CD4-positive, alpha-beta T cell treated with Interleukin-4 for 1 hour (primary cell): ENCODE measurements at places on chromosomes 11 and 22.

- peak; percentile 22 for DNase-seq
Measured at GRCh38 chr11:47514825-47515647, 37.9 kb downstream of the CELF1 start.

DNA sequence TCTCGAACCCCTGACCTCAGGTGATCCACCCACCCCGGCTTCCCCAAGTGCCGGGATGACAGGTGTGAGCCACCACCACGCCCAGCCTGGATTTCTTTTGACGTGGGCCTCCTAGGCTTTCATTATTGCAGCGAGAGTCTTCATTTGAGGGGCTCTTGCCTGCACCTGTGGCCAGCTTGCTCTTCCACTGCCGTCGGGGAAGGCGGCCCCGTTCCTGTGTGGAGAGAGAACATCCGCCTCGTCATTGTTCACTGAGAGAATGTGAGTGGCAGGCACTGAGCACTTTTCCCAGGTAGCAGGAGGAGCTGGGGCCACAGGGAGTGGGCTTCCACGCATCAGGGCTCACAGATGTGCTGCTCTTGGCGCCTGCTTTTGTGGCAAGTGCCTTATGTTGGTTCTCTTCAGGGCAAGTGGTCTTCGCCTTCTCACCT, 365.0 kb downstream of the TBC1D22A start:
- no peak for DNase-seq

GRCh38 chr11:6926208-6927029, at the start of gene ZNF215:
Gene ZNF215 (plus strand): TSS chr11:6926426. CDS start chr11:6932273, 5,847 bp downstream.
- DNase-seq: peak; percentile 2

DNA sequence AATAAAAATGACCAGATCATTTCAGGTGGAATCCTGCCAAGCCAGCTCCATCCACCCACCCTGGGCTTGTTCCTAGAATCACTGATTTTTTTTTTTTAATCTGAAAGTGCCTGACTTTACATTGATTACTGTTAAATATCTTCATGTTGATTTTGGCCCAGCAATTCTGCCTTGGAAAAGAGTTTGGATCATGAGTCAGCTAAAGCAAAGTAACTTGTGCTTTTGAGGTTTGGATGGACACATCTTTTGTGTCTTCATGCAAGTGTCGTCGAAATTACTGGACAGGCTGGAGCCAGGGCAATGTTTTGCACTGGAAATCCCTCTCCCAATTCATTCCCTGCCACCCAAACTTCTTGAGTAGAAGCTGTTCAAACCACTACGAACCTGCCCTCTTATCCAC, 164.0 kb upstream of the SYT13 start:
- no peak for DNase-seq

GRCh38 chr22:25048659-25049647, 96.4 kb downstream of the KIAA1671 start:
- DNase-seq: peak; percentile 67

DNA sequence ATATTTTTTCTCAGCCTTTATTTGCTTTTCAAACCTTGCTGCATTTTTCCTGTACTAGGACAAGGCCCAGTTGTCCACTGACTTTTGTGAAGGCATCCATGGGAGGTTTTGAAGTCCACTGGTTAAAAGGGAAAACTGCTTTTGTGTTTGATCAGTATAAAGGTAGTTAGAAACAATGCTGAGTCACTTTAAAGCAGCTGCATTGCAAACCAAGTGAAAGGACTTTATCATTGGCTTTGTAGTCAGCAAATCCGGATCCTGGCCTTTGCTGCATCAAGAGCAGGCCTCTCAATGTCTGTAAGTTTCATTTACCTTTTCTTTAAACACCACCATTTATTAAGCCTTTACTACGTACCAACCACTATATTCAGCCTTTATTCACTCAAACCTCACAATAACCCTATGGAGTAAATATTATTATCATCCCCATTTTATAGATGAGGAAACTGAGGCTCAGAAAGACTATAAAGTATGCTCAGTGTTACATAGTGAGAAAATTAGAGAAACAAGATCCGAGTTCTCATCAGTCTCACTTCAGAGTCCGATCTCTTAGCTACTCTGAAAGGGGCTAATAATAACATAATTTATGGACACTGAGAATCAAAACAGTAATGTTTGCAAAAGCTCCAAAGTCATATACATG, 60.6 kb upstream of the HSD17B12 start:
- DNase-seq: no peak

- no peak for DNase-seq
Measured at GRCh38 chr11:7525424-7525823, 11.6 kb downstream of the PPFIBP2 start.

- no peak for DNase-seq
Measured at GRCh38 chr11:78525720-78526119, 48.9 kb downstream of the NARS2 start.

DNA sequence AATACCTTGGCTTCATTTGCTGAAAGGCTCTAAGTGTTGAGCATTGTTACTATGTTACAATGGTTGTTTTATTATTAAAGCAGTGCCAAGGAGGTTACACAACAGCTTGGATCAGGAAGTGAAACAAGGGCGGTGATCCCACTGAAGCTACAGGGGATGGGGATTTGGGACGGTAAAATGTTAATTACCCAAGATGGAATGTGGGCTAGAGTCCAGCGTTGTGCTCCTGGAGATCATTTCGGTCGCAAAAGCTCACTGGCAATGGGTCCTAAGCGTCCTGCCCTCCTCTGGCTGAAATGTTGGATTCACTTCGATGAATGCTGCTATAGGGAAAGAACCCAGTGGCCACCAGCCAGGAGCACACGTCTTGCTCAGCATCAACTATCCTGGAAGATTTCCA, 48.3 kb downstream of the FAM83F start:
- DNase-seq: no peak

GRCh38 chr11:123775289-123775688, 21.0 kb upstream of the OR6X1 start:
- no peak for DNase-seq

- no peak for DNase-seq
Measured at GRCh38 chr11:30411383-30411782, 88.5 kb downstream of the ARL14EP start.

GRCh38 chr11:65442842-65443331, 20.3 kb downstream of the NEAT1 start:
- DNase-seq: no peak

- DNase-seq: peak; percentile 88
Measured at GRCh38 chr11:128476729-128477128, 110.6 kb downstream of the ETS1 start.
